Sigmoid colon (tissue), 7 donors: ENCODE measurements at places on chromosomes 1 and 21.

- no peak for DNase-seq
These were observed 19.5 kb downstream of the RHOU start for GRCh38 chr1:228754646-228755268.

DNA sequence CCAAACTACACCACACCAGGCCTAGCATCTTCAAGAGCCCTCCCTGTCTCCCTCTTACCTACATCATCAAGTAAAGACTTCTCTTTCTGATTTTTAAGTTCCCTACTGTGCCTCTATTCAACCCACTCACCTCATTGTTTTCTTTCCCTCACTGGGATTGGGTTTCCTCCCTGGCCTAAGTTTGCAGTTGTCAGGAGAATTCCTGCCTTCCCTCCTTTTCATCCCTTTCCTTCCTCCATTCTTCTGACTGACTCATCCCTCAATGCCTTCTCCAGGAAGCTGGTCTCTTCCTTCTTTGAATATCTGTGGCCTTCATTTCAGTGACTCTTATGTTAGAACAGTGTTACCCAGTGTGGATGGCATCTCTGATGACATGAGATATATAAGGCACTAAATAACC is 139.9 kb upstream of the KIAA0040 start:
- no peak for DNase-seq

DNA sequence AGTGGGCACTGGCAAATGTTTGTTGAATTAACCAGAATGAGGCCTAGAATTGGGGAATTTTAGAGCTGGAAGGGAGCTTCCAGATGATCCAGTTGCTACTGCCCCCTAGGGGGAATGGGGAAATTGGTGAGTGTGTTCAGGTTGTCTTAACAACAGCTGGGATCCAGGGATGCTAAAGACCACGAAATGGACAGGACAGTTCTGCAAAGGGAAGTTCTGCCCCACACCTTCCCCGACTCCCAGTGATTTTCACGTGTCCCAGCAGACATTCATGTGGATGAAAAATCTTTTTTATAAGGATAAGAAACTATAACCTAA is 33.9 kb downstream of the TRIM62 start:
- DNase-seq, result no peak

DNA sequence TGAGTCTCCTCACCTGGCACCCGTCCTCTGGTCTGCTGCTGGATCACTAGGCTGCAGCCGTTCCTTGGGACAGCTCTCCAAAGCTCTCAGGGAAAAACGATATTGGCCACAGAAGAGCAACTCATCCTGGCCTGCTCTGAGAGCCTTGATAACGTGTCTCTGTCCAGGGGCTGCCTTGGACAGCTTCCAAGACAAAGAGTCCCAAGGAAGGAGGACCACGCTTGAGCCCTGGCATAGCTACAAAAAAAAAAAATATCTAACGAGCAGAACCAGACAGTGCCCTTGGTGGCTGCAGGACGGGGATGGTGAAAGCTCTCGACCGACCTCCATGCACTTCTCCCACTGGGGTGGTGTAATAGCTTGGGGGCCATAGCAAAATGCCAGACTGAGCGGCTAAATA is 589.6 kb downstream of the NPHP4 start:
- DNase-seq, result no peak
